HT-29 (cell line): ENCODE measurements at places on chromosomes 13 and 19.

GRCh38 chr13:46170687-46171086 is 11.3 kb downstream of the LCP1 start:
- no peak for DNase-seq

DNA sequence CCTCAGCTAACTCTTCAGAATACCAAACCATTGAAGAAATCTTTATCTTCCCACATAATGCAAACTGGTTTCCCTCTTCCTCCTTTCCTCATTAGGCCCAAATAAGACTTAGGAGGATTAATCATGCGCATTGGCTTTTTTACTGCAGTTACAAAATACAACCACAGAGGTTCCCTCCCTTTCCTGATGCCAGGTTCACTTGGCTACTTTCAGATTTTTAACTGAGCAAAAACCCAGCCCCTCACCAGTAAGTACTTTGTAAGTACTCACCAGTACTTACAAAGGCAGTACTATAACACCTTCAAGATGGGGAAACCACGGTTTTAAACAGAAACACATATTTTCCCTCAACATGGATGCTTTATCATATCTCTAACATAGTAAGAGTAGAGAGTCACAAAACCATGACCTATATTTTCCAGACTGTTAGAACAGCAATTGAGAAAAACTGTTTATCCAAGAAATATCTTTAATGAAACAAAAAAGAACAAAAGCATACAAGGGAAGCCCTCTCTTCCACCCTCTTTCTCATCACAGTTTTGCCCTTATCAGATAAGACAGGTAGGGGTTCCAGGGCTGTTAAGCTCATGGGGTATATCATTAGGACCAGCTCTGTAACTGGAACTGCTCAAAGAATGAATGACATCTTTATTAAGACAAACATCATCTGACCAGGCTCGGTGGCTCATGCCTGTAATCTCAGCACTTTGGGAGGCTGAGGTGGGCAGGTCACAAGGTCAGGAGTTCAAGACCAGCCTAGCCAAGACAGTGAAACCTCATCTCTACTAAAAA is 12.7 kb downstream of the FOXO1 start:
- DNase-seq: no peak

- no peak for DNase-seq
These were observed 370.0 kb downstream of the FGF9 start for GRCh38 chr13:22040810-22041364.

- no peak for DNase-seq
These were observed 1101.4 kb downstream of the PCDH9 start for GRCh38 chr13:66128692-66129269.

- no peak for DNase-seq
These were observed at the start of gene AMER2 for GRCh38 chr13:25171517-25172302. TSS of gene AMER2 (minus strand) at chr13:25172288. CDS start at chr13:25171619, 669 bp downstream.

- DNase-seq: peak; percentile 48
These were observed 1.3 kb downstream of the HCST start for GRCh38 chr19:35903550-35904179.

DNA sequence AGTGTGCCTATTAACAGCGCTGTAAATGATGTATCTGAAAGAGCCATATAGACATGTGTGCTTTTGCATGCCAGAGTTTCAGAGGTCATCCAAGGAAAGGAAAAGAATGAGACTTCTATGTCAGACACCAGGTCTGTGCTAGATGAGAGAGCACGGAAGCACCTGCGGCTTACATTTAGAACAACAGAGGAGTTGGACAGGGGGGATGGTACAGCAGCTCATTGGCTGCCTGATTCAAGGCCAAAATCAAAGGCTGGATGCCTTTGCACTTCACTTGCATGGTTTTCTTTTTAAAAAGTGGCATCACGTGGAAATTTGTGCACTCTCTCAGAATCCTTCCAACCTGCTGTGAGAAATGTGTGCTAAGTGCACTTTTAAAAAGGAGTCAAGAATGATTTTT is 32.8 kb upstream of the AMER2 start:
- DNase-seq: no peak

- no peak for DNase-seq
These were observed 497.7 kb downstream of the FGF9 start for GRCh38 chr13:22168437-22169190.

DNA sequence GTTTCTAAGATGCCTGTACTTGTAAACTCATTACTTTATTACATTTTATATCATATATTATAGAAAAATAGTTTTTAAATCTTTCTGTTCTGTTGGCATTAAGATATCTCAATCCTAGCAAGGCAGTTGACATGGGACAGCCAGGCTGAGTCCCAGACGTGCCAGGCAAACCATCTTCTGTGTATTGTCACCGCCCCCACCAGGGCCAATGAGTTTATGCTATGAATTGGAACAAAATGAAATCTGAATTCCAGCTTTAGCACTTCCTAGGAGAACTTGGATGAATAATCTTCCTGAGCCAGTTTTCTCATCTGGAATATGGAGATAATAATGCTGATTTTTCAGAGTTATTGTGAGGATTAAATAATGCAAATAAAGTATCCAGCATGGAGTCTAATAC is 79.9 kb upstream of the GSX1 start:
- peak; percentile 56 for DNase-seq

DNA sequence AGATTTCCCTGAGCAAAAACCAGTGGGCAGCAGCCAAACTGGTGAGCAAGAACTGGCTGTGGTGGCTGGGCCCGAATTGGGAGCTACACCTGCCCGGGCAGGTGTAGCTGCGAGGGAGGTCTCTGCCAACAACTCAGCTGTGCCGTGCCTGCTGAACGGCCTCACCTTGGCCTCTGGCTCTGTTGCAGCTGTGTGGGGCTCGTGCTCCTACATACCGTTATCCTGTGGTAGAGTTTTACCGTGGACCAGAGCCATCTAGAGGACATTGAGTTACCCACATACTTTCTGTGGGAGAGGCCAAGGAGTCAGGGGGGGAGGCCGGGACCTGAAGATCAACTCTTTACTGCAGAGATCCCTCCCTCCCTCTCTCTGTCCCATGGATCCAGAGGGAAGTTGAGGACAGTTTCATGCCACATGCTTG is 113.2 kb downstream of the TM9SF2 start:
- peak; percentile 61 for DNase-seq

DNA sequence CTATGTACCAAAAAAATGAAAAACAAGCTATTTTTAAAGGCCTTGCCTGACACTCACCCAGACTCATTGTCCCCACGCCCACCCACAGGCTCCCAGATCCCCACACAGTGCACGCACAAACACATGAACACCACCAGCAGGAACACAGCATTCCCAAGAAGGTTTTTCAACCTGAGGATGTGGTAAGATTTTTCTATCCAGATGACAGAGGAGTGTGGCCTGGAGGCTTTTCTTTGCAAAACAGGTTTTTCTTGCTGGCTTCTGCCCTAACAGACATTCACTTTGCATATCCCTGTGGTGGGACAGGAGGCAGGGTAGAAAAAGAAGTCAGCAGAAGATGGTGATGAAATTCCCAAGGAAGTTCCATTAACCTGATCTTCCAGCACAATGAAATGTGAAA is 97.8 kb downstream of the KLF12 start:
- peak; percentile 79 for DNase-seq

GRCh38 chr13:94329754-94330551 is 149.5 kb downstream of the DCT start:
- DNase-seq: no peak

DNA sequence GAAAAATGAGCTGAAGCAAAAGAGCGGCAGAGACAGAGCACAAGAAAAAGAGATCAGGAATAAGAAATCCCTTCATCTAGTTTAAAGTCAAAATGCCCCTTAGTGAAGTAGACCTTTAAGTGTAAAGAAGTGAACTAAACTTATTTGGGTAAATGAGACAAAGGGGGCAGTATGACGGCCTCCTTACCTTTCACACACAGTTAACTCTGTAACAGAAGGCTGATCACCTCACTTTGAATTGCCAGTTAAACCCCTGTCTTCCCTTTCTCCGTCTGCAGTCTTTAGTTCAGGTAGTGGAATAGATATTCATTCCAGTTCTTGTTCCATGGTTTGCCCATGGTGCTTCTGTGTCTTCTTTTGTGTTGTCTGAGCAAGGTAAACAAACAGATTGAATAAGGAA is 1029.8 kb downstream of the DIAPH3 start:
- no peak for DNase-seq

DNA sequence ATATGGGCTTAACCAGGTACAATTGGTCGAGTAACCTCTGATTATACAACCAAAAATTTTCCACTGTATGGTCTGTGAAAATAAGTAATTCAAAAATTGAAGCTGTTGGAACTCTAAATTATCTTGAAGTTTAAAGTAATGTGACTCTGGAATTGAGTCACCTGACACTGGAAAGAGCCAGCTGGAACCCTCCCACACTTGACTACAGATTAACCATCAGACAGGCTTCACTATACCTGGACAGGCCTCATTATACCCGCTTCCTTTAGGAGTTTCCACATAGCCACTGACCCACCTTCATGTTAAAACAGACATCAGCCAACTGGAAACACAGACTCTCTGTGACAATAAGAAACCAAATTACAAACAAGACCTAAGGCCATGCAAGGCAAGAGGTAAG is 1.3 kb downstream of the ZNF433 start:
- no peak for DNase-seq

DNA sequence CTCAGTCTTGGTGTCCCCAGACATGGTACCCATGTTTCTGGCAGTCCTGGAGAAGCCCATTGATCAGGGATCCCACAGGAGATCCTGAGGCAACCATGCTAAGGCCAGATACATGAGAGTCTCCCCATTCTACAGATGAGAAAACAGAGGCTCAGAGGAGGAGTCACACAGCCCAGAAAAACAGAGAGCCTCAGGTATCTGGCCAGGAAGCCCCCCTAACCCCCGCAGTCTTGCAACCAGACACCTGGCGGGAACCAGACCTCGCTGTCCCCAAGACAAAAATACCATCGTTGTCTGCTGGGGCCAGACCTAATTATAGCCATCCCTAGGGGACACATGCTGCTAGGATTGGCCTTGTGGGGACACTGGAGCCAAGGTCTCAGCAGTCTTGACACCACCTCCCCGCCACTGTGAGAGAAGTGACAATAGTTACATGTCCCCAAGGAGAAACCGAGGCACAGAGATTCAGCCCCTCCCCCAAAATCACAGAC is 1.6 kb upstream of the PDE4C start:
- DNase-seq: no peak

- DNase-seq: no peak
These were observed 88.3 kb downstream of the COL4A1 start for GRCh38 chr13:110218581-110219201.

DNA sequence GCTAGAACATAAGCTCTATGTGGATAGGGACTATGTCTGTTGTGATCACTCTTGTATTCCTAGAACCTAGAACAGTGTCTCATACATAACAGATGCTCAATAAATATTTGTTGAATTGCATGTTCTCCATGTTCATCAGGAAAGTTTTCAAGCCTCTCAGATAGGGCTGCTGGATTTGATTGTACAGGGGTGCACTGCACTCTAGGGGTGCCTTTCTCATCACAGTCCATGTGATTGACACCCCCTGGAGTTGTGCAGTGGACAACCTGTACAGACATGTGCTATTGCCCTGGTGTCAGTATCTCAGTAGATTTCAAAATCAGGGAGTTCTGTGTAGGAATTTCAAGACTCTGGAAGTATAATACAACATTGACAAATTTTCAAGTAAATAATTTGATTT is 58.9 kb downstream of the MBNL2 start:
- DNase-seq: no peak

GRCh38 chr19:13128583-13128982 is 10.5 kb downstream of the NACC1 start:
- no peak for DNase-seq

DNA sequence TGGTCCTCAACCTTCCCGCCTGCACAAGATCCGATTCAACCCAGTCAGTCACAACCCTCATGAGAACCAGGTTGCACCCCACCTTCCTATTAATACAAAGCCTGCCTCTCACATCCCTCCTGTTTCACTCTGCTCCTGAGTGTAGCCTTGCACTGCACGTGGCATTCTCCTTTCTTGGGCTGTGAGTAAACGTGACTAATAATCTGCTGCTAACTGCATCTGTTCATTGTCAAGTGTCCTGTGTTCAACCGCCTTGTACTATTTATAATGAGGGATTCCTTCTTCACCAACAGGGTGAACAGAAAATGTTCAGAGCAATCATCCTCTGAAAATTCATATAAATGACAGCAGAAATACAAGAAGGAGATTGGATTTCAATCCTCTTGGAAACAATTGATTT is 1608.2 kb downstream of the SLITRK5 start:
- DNase-seq: no peak

DNA sequence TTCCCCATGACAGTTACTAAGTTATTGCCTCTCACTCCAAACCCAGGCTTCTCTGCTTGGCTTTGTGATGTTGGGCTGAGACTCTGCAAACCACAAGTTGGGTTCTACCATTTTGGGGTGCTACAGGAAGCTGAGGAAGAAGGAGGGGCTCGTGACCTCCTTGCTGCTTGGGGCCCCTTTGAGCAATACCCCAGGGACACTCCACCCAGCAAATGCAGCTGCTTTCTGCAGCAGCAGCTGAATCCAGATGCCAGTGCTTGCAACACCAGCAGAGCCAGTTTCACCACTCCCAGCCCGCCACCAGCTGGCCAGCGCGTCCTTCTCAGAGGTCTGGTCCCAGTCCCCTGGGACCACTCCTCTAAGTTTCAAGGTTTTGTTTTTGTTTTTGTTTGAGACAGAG is 22.0 kb upstream of the UBAC2 start:
- DNase-seq: no peak

DNA sequence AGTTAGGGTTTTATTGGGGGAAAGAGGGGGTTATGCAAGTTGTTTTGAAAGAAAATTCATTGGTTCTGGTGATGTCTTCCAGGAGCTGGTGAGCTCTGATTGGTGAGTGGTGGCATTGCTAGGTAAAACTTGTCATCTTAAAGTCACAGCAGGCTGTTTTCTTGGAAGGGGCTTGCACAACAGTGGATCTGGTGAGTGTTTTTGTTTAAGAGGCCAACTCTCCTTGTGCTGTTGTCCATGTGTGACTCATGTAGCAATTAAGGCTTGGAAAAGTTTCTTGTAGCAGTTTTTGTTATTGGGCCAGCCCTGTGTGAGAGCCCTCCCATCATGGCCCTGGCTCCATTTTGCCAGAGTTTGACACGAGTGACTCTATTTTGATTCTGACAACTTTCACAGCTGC is 109.4 kb downstream of the RFC3 start:
- DNase-seq: no peak

- no peak for DNase-seq
These were observed 309.6 kb upstream of the EDNRB start for GRCh38 chr13:78228211-78228610.

GRCh38 chr19:8367327-8368001 is 3.5 kb downstream of the ANGPTL4 start:
- DNase-seq: peak; percentile 76

- DNase-seq: no peak
These were observed 2.2 kb downstream of the SIGLEC6 start for GRCh38 chr19:51529301-51529700.
